ENCODE measurements at places on chromosomes 2 and 18.

DNA sequence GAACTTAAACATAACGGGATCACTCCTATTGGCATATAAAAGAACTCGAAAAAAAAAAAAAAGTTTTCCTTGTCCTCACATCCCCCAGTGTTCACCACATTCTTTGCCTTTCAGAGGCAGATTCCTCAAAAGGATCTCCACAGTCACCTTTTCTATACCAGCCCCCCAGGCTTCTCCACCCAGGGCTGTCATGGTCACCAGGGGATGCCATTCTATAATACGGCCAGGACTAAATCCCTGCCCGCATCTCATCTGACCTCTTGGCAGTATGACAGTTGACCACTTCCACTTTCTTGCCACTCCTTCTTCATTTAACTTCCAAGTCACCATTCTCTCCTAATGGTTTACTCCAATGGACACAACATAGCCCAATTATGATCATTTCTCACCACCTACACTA lies 29.3 kb downstream of the SOS1 start:
- no peak for DNase-seq

GRCh38 chr2:169877398-169877797 lies 50.1 kb downstream of the UBR3 start:
- DNase-seq, result no peak

GRCh38 chr2:3198119-3198518 lies 179.5 kb downstream of the EIPR1 start:
- DNase-seq, result peak; percentile 52

DNA sequence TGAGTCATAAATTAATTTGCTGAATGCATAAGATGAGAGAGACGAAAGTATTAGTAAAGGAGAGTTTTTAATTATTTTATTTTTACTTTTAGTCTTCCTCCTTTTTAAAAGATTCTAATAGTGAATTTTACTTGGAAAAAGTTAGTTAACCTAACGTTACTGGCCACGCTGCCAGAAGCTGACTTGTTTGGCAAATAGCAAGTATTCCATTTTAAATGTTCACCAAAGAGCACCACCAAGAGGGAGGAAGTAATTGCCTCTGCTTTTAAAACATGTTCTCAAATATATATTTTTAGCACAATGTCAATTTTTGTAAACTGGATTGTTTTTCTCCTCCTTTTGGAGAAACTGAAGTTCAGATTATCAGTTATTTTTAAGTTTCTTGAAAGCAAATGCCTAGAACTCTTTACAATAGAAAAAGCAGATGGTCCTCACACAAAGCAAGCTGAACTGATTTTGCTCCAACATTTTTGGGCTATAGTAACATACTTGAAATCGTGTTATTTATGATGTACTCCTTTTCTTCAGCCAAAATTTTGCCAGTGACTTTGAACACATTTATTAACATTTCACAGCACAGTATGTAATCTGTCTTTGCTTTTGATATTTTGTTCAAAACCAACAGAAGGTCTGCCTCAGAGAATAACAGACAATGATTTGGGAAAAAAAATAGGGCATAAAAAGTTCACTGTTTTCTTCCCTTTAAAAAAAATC lies 1311.0 kb upstream of the FAM98A start:
- DNase-seq, result no peak

GRCh38 chr2:38978296-38978903 lies 88.7 kb downstream of the ARHGEF33 start:
- DNase-seq, result no peak

GRCh38 chr2:137693534-137693933 lies 270.7 kb upstream of the HNMT start:
- no peak for DNase-seq

- DNase-seq, result no peak
Observed at GRCh38 chr2:60516383-60516811, 37.1 kb downstream of the BCL11A start.

- no peak for DNase-seq
Observed at GRCh38 chr2:136284226-136285119, 166.5 kb upstream of the CXCR4 start.

- DNase-seq, result no peak
Observed at GRCh38 chr2:200220251-200220650, 86.2 kb upstream of the SPATS2L start.

GRCh38 chr2:222982010-222982908 lies 69.7 kb upstream of the KCNE4 start:
- peak; percentile 40 for DNase-seq

GRCh38 chr2:5190023-5190422 lies 502.2 kb upstream of the SOX11 start:
- no peak for DNase-seq

- DNase-seq, result no peak
Observed at GRCh38 chr2:194383401-194383800, 1273.6 kb upstream of the SLC39A10 start.

- DNase-seq, result no peak
Observed at GRCh38 chr2:232354069-232354468, 24.5 kb upstream of the ALPP start.

DNA sequence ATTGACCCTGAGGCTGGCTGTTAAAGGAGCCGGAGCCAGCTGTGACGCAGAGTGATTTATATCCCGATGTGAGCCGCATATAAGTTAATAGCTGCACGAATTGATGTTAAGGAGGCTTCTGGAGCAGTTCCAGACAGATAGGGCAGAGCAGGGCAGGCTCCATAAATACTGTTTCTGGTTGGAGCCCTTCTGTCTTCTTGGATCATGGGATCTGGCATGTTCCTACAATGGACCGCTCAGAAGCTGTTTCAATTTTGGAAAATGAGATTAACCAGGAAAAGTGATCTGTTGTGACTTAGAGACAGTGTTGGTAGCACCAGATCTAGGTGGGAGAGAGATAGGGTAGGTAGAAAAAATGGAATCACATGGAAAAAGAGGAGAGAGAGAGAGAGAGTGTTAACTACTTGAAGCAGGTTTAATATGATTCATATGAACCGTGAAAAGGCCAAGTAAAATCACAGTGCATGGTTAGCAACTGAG lies 4.8 kb upstream of the IGFBP5 start:
- no peak for DNase-seq

DNA sequence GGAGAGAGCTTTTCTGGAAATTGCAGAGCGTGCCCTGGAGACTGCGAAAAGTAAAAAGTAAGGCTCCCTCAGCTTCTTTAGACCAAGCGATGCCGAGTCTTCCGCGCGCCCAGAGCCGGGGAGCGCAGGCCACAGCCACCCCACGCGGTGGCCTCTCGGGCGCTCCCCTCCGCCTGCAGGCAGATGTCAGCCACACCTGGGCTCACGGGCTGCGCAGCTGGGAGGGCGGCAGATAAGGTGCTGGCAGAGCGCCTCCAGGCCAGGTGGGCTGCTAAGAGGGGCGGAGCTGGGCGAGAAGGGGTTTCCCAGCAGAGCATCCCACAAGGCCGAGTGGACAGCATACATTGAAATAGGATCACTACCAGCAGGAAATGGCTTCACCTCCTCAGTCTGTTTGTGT lies 81.7 kb downstream of the ARHGEF4 start:
- DNase-seq, result no peak

GRCh38 chr18:12092398-12093229 lies 1.0 kb upstream of the ANKRD62 start:
- no peak for DNase-seq

- DNase-seq, result no peak
Observed at GRCh38 chr2:182911813-182912517, 45.5 kb upstream of the FRZB start.

DNA sequence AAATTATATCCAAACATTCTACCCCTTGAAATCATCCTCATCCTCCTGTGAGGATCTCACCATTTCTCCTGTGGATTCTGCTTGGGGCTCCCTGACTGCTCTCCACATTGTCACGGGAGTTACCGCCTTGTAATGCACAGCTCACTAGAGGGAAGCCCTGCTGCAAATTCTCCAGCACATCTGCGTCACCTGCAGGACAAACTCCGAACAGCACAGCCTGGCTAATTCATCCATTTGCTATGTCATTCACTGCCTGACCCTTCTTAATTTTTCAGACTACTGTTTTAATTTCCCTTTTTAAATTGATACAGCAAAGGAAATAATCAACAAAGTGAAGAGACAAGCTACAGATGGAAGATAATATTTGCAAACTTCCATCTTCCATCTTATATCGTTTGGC lies 627.4 kb downstream of the FBXO15 start:
- DNase-seq, result peak; percentile 17

DNA sequence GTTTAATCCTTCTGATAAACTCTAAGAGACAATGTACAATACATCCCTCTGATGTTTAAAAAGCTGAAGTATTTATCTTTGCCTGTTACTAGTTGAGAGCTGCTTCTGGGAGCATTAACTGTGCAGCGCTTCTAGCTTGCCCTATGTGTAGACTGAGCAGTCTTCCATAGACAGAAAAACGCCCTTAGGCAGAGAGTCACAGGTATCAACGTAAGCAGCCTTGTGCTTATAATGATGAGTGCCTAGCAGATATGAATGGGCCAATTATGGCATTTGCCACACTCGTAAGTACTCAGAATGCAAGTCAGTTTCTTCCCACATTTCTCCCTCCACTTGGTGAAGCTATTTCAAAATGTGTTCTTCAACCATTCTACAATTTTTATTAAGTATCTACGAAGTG lies 731.1 kb upstream of the SLC8A1 start:
- no peak for DNase-seq

DNA sequence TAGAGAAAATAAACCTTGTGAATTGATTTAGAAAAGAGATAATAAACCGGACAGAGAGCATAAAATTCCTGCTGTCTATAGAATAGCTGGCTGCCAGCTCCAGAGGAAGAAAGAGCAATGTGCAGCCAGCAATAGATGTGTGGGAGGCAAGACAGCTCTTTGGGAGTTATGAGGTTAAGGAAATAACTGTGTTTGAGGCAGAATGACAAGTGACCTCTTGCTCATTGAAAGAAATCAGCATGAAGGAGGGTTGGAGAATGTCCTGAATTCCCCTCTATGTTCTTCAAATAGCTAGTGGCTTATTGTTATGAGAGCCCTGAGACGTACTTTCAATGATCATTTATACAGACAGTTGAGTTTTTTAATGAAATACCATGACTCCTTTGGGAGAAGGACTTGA lies 1009.9 kb upstream of the NXPH2 start:
- no peak for DNase-seq

DNA sequence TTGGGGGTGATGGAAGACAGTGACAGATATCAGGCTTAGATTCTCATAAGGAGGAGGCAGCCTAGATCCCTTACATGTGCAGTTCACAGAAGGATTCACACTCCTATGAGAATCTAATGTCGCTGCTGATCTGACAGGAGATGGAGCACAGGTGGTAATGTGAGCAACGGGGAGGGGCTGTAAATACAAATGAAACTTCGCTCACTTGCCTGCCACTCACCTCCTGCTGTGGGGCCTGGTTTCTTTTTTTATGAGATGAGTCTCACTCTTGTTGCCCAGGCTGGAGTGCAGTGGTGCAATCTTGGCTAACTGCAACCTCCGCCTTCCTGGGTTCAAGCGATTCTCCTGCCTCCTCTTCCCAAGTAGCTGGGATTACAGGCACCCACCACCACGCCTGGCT lies 258.6 kb downstream of the EN1 start:
- no peak for DNase-seq
